ENCODE measurements at places on chromosomes 7 and 10. TPM values are rescaled to one million over a fixed set of nuclear protein-coding genes. Genes with fewer than 3 reads are reported as not detected.

ATG9B gene
- polyA plus RNA-seq = 1.2 TPM

SVIL gene
- polyA plus RNA-seq = 8.6 TPM

UBE2D4 gene
- polyA plus RNA-seq = 17.2 TPM

TLX1 gene
- not detected for polyA plus RNA-seq
